Left colon (tissue), 2 donors: ENCODE measurements at places on chromosomes 5 and 9. TPM values are rescaled to one million over a fixed set of nuclear protein-coding genes. Genes with fewer than 3 reads are reported as not detected.

Gene CTSL
- 69.5 TPM for total RNA-seq

- no peak for DNase-seq
These were observed 2.1 kb upstream of the HAND1 start for GRCh38 chr5:154479944-154480750.

GRCh38 chr5:94180761-94181160 lies 437.6 kb downstream of the KIAA0825 start:
- DNase-seq = no peak

DNA sequence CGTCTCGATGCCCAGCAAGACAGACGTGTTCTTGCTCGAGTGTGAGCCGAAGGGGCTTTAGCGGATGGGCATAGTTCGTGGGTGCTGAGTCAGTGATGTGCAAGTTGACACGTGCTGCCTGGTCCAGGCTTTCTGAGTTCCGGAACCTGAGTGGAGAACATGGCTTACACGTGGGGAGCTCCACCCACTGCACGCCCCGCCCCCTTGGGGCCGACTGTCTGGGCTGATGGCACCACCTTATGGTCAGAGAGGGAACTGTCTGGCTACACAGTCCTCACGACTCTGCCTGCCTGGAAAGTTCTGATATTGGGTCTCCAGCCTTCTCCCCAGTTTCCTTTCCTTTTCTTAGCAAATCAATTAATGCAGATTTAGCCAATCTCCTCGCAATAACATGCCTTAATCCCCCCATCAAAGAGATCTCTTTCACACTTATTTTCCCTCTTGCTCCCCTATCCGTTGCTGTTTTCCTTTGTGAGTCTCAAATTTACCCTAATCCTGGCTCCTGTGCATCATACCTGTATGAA lies 3.8 kb upstream of the STC2 start:
- peak; percentile 72 for DNase-seq

DNA sequence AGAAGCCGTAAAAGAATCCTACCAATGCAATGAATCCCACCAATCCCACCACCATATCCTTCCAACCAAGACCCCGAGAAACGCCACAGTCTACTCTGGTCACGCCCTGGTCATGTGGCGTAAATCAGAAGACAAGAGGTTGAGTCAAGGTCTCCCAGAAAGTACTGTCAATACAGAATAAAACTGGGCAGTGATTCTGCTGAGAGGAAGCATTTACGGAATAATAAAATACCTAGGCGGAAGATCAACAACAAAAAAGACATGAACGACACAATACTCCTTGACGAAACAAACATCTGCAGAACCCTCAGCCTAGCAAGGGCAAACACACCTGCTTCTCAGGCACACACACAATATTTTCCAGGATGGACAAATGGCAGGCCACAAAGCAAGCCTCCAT lies 62.8 kb downstream of the GOLM1 start:
- no peak for DNase-seq

DNA sequence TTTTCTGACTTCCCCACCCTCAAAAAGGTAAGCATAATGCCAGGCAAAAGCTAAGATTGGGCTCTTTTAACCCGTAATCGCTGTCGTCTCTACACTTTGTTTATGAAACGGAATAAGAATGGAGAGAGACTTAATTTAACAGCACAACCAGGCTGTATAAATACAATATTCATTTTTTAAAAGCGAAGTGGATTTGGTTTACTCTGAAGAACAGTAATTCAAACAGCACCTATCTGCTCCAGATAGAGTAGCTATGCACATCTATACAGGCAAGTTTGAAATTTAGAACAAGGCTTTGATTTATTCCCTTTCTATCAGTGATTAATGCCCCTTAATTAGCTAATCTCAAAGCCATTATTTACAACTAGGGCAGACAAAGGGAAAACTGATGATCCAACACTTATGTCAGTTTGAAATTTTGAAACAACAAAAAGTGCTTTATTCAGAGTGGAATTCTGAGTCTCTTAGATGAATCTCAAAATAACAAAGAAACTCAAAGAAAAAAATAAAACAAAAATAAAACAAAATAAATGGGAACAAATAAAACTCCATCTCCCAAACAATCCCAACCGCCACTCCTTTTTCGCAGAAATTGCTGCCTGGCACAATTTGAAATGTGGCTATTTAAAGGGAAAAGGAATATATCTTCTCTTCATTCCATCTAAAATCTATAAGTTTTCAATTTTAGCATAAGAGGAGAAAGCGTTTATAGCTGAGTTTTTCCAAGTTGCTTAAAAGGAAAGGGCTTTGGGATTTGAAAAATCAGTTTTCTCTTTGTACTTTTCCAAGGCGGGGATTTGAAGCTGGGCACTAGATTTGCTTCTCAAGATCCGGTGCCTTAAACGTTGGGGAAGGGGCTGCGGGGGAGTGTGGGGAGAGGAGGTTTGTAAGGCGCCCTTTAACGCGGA lies 298.6 kb downstream of the PARP8 start:
- DNase-seq = no peak

Gene PHF24
- total RNA-seq = 0.22 TPM

DNA sequence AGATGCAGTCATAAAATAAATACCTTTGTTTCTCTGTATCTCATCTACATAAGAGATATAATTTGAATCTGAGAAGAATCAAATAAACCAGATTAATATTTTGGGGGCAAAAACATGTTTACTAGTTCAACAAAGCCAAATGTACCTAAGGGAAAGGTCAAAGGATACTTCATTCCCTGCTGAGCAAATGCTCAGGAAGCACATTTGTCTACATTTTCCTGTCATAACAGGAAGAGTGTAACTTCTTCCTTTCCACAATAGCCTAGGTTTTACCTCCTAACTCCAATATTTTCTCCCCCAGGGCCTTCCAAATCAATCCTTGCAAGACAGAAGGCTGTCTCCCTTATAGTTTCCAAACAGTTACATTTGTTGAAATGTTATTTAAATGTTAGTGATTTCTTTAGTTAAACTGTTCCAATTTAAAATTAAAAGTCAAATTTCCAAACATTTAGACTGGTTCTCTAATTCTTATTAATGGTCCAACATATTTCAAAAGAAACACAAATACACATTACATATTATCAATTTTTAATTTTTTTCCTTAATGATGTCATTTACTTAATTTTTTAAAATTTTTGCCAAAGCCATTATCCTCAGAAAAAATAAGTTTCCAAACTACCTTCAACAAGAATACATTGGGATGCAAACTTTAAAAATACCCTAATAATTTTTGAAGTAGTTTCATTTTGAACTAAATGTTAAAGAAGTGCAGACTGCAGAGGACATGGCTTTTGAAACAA lies 67.8 kb downstream of the MEF2C start:
- no peak for DNase-seq
